Activated T-cell treated with anti-CD3 and anti-CD28 coated beads for 4 hours (primary cell): ENCODE measurements at places on chromosomes 3 and 15.

- DNase-seq, result no peak
These were observed 391.9 kb upstream of the THRB start for GRCh38 chr3:24886501-24886900.

GRCh38 chr3:57605683-57606082 is 8.5 kb upstream of the ARF4 start:
- no peak for DNase-seq

DNA sequence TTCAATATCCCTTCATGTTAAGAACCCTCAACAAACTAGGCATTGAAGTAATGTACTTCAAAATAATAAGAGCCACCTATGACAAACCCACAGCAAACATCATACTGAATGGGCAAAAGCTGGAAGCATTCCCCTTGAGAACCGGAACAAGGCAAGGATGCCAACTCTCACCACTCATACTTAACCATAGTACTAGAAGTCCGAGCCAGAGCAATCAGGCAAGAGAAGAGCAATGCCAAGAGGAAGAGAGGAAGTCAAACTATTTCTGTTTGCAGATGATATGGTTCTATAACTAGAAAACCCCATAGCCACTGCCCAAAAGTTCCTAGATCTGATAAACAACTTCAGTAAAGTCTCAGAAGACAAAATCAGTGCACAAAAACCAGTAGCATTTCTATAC is 161.9 kb downstream of the UBE2E2 start:
- no peak for DNase-seq

GRCh38 chr3:196737655-196738054 is 2.0 kb upstream of the PAK2 start:
- DNase-seq, result no peak

GRCh38 chr3:1700650-1701049 is 398.0 kb upstream of the CNTN4 start:
- DNase-seq, result no peak

DNA sequence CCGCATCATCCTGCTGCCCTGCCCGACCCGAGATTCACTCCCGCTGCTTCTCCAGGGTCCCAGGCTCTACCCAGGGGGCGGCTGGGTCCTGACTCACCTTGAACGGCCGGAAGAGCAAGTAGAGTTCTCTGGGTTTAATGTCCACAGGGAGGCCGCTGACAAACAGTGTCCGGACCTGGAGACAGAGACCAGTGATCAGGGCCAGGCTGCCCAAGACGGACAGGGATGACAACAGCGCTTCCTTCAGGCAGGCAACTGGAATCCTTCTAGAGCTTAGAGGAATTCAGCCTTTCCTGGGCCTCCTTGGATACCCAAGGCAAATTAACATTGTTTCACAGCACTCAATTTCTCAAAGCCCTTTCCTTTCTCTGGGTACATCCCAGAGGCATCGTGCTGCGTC is 23.9 kb downstream of the RBPMS2 start:
- DNase-seq, result no peak

- DNase-seq, result no peak
These were observed 108.8 kb downstream of the ARNT2 start for GRCh38 chr15:80512726-80513660.

DNA sequence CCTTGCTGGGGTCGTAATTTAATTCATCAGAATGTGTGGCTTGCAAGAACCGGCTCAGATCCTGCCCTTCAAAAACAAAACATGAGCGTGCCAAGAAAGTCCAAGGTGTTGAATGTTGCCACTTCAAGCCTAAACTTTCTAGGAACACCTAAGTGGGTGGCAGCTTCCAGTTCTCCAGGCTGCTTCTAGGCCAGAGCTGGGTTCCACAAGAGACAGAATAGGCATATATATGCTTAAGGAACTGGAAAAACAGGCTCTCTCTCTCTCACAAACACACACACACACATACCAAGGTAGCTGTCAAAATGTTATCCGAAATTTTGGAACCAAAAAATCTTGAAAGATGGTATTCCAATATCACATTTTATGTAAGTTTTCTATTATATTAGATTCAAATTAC is 890 bp upstream of the ADIPOQ start:
- DNase-seq, result no peak

- DNase-seq, result no peak
These were observed 51.8 kb downstream of the RFTN1 start for GRCh38 chr3:16461463-16462245.

DNA sequence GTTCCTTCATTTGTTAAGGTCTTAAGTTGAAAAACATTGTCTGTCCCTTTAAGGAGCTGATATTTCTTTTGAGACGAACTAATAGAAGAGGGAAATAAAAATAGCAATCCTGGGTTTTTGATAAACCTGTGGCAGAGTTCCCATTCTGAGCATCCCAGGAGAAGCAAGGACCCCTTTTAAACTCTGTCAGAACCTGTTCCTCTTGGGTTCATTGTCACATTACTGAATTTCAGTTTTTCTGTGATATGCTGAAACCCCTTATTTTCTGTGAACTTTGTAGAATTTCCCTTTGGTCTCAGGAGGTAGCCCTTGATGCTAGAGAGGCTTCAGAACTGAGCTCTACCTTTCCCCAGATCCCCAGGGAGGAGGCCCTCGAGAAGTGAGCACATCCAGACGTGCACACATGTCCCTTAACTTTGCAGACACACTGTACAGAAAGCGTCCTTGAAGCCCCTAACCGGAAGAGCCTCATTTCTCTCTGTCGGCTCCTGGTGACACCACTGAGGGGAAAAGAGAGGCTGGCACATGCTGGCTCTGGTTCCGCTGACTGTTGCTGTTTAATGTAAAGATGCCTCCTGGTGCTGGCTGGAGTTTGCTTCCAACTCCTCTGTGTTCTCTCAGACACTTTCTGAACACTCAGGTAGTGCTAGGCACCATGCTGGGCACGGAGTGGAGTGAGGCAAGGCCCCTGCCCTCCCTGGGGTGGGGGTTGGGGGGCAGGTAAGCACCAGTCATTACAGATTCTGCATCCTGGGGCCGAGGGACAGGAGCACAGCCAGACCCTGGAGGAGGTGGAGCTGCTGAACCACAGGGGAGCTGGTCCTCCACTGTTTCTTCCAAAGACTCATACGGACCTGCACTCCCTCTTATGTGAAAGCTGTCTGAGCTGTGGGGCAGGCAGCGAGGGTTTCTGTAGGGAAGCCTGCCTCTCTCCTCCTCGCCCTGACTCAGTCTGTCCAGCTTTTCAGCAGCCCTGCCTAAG is 77.5 kb downstream of the CHDH start:
- DNase-seq, result no peak
